ENCODE measurements at places on chromosomes 13 and 19.
A peak's percentile ranks its signal among the peaks of the same experiment; 100 is the strongest.

GRCh38 chr19:14450168-14450874, 17.2 kb downstream of the PKN1 start:
- DNase-seq: no peak

GRCh38 chr13:112831196-112831595, 137.8 kb upstream of the MCF2L start:
- no peak for DNase-seq

GRCh38 chr13:73945871-73946270, 188.3 kb downstream of the KLF12 start:
- DNase-seq: no peak

DNA sequence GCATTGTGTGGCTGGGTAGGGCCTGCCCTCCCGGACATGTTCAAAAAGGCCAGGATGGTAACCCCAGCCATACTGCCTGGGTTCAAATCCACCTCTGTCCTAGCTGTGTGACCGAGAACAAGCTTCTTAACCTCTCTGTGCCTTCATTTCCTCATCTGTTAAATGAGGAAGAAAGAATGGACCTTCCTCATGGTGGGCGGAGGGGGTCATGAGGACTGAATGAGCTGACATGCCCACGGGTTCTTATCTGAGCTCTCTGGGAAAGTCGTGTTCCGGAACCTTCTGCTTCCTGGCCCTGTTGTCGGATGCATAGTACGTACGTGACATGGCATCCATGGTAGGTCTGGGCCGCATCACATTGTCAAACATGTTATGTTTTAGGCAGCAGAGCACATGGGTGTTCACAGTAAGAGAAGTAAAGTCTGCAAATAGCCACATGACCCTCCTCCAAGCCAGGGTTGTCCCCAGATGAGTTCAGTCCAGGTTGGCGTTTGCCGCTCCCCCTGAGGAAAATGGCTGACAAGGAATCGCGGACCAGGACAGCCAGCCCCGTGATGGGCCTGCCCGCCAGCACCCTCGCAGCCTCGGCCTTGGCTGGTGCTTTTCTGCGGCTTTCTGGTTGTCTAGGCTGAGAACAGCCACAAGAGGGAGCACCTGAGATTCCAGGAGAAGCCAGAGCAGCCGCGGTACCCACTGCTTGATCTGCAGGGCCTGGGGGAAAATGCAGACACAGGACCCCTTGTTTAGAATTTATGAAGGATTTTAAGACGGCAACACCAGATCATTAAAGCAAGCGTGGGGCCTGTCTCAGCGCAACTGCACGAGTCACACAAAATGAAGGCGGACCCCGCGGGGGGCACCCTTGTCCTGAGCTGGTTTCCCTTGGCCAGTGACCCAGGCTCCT, 2.4 kb upstream of the NTN5 start:
- peak; percentile 62 for DNase-seq

DNA sequence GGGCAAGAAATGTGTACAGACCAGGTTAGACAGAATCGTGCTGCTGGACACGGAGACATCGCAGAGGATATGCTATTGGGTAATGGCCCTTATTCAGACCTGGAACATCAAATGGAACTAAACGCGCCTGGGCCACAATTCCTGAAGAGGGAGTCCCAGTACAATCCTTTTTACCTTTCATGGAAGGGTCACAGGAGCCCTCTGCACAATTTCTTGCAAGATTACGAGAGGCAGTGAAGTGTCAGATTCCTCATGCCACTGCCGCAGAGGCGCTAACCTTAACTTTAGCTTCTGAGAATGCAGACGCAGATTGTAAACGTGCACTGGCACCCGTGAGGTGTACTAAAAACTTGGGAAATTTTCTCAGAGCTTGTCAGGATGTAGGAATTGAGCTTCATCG, 18.1 kb downstream of the CLEC4M start:
- DNase-seq: no peak

- DNase-seq: no peak
Observed at GRCh38 chr19:4043966-4044715, 22.6 kb downstream of the ZBTB7A start.

GRCh38 chr13:37736045-37736444, 133.5 kb downstream of the TRPC4 start:
- no peak for DNase-seq

GRCh38 chr19:16066611-16067104, 9.6 kb upstream of the TPM4 start:
- DNase-seq: no peak

GRCh38 chr19:49361438-49362047, 673 bp downstream of the TEAD2 start:
- DNase-seq: no peak

DNA sequence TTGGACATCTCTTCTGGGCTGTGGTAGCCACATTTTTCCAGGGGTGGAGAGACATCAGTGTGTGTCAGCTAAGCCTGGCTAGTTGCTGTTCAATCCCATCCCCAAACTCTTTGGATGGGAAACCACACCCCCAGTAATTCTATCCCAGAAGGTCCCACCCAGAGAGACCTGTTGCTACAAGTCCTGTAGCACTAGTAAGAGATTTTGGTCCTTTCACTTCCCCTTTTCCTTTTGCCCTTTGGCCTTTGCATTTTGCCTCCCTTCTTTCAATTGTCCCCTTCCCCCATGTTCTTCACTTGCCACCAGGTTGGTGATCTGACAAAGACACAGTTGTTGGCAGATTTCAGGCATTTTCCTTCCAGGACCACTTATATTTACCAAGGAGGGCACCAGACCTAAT, 3.8 kb downstream of the CBY2 start:
- no peak for DNase-seq

Measured in NCI-H524 treated with DMSO at 0.1 percent for 48 hours (cell line).